ENCODE measurements at places on chromosomes 5 and 9.

DNA sequence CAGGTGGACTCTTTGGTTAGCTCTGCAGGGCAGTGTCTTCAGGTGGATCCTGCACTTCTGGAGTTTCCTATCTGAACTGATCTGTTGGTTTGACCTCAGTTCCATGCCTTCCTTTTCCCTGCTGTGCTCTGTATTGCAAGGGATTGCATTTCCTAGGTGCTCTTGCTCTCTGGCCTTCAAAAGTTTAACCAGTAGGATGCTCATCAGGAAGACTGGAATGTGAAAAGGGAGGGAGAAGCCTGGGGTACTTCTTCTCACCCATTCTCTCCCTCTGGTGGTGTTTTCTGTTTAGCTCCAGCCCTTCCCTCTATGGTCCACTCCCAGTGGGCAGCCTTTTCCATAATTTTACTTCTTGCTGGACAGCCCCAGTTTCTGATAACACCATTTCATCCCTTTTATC is 78.5 kb downstream of the ZNF618 start:
- DNase-seq, result no peak

DNA sequence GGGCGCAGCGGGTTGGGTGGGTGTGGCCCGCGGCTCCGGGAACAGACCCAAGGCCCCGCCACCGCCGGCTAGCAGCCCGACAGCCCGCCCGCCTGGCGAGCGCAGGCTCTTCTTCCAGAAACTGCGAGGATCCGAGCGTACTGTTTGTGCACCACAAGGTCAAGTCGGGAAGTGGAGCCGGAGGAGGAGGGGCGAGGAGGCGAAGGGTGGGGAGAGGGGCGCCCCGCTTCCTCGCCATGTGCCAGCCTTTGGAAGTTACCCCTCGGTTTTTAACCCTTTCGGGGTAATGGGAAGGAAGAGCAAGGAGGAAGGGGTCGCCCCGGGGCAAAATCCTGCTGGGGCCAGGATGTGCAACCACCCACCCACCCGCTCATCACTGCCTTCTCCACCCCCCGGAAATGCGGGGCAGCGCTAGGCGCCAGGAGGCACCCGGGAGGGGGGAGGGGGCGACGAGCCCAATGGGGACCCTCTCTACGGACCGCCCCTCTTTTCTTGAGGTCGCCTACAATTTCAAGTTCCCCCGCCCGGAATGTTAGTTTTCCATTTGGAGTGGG is 1.1 kb upstream of the JADE2 start:
- peak; percentile 75 for DNase-seq

- no peak for DNase-seq
These were observed 229.1 kb downstream of the CTNND2 start for GRCh38 chr5:11675184-11675583.

DNA sequence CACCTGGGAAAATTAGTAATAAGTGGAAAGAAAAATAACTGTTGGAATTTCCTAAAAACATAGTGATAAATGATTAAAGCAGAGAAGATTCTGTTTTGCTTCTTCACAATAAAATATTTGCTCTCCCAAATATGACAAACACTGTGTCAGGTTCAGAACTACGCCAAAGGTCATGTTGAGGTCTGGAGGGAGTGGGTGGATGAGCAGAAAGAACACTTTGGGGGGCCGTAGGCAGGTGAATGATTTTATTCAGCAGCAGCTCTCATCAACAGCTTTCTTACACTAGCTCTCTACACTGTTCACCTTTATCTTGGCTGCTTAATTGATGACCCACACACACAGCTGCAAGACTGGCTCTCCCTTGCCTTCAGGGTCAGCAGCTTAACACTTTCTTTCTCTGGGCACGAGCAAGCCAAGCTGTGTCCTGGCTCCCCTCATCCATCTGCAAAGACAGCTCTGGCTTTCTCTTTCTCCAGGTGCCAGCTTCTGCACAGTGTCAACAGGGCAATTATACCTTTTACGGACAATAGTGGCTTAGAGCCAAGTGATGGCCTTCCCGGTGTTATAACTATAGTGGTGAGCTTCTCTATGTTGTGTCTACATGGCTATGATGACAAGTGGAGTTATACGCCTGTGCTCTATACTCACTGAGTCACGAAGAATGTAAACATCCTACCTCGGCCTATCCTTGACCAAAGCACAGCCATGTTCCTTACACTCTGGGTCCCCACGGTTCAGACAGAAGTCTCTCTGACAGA is 18.9 kb upstream of the GPX8 start:
- DNase-seq, result no peak

DNA sequence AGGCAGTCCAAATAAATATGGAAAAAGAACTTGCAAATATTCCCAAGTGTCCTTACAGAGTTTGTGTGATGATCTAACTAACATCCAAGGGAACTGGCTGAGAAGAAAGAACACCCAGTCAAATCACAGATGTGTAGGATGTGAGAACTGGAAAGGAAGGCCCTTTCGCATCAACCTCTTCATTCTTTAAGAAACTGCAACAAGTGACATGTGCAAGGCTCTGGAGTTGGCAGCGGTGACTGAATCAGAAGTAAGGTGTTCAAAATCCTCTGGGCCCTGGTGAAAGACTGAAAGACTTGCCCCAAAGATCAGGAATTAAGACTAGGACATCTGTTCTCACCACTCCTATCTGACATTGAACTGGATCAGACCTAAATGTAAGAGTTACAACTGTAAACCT is 88.7 kb downstream of the RAPGEF1 start:
- DNase-seq, result no peak

Measured in CD4-positive, alpha-beta T cell treated with Interleukin-21 for 1 hour (primary cell).